AG04449 (cell line): ENCODE measurements at places on chromosomes 12 and 14.

- no peak for DNase-seq
These were observed 1.5 kb upstream of the CRIP2 start for GRCh38 chr14:105473033-105473676.

DNA sequence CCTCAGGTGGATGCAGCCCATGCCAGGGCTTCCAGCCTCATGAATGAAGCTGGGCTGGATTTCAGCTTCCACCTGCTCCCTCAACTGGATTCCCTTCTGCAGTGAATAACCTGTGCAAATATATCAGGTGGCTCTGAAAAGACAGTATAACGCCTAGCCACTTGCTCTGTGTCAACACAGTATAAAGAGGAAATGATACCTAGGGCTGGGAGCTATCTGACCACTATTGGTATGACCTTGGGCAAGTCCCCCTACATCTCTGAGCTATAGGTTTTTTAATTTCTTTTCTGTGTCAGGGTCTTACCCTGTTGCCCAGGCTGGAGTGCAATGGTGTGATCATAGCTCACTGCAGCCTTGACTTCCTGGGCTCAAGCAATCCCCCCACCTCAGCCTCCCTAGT lies 19.8 kb downstream of the ISM2 start:
- no peak for DNase-seq

GRCh38 chr14:85088192-85088591 lies 441.8 kb upstream of the FLRT2 start:
- DNase-seq: no peak

- no peak for DNase-seq
These were observed 20.5 kb upstream of the ITPR2 start for GRCh38 chr12:26853303-26854030.
